Central memory CD8-positive, alpha-beta T cell (primary cell): ENCODE measurements at places on chromosomes 3 and 15.

GRCh38 chr3:57896031-57896430 lies 112.2 kb upstream of the FLNB start:
- no peak for DNase-seq

GRCh38 chr3:106765342-106765741 lies 611.9 kb upstream of the CCDC54 start:
- no peak for DNase-seq

- DNase-seq, result peak; percentile 72
Measured at GRCh38 chr3:46368569-46368968, 2.2 kb upstream of the CCR5 start.

GRCh38 chr3:28280781-28281180 lies 39.4 kb downstream of the CMC1 start:
- DNase-seq, result no peak

DNA sequence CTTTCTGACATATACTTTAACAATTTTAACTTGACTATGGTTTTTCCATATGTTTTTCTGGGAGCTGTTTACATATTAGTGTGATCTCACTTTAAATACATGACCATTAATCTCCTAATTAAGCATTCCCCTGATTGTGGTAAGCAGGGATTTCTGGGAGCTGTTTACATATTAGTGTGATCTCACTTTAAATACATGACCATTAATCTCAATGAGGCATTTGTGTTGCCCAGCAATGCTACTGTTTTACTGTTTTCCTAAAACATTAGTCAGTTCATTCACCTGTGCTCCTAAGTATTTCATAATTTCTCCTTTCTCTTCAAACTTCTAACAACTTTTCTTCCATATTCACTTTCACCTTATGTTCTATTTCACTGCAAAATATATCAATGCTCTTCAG lies 3.6 kb upstream of the GRAMD1C start:
- no peak for DNase-seq

- DNase-seq, result no peak
Measured at GRCh38 chr15:95227235-95227634, 995.9 kb downstream of the MCTP2 start.

DNA sequence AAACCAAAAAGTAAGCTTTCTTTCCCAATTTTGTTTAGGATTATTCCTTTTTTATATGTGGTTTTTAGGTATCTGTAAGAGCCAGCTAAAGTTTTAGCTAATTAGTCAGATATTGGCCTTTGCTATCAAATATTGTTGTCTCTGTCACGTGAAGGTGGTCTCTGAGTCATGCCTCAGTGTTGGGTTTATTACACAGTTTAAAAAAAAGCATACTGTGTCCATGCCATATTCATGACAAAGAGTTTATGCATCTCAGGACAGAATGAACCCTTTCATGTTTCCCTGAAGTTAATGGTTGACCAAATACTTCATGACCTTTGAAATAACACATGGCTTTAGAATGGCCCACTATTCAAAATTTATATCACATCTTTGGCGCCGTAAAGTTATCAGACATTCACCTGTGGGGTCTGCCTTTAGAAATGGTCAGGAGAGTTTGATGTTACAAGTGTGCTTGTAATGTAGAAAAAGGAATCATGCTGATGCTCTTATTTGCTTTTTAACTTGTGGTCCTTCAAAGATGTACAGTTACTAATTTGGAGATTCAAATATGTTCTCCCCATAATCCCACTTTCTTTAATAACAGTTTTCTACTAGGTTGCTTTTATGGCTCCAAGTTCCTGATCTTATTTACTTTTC lies 101.5 kb downstream of the MYRIP start:
- no peak for DNase-seq

- DNase-seq, result no peak
Measured at GRCh38 chr3:28335246-28335645, 13.3 kb upstream of the ZCWPW2 start.

GRCh38 chr3:46664971-46665762 lies 28.3 kb downstream of the ALS2CL start:
- no peak for DNase-seq

DNA sequence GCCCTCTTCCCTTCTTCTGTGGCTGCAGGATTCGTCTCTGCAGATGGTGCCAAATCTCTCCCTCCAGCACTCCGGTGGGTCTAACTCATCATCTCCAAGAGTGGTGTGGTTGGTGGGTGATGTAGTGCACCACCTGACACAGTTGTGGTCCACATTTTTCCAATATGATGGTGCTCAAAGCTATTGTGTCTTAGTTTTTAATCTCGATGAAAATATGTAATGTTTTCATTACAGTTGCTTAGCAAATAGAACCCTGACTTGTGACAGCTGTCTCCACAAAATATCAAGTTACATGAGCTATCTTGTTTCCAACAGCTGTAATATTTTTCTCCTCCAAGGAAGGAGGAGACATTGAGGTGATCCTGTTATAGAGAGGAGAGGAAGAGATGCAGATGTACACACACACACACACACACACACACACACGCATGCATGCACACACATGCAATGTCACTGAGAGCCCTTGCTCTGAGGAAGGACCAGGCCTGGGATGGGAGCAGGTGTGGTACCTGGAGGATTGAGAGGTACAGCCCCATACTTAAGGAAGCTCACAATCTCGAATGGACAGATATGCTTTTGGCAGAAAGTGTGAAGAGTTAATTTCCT lies 15.7 kb upstream of the ESYT3 start:
- DNase-seq, result no peak

DNA sequence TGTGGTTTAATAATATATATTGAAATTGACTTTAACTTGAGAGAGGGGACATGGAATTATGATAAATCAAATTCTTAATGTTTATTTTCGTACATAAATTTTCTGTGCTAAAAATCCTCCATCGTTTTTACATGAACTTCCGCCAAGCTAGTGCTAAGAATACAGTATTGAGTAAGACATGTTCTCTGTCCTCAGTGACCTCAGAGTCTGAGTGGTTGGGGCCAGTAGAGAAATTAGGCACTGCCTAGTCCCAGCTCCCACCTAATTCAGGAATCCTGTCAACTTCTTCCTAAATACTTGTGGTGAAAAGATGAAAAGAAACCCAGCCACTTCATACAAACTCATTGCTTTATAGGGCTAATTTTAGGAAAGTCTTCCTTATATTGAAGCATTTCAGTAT lies 110.3 kb downstream of the PPP2R3A start:
- DNase-seq, result no peak
